ENCODE measurements at places on chromosomes 2 and 18. TPM values are rescaled to one million over a fixed set of nuclear protein-coding genes. Genes with fewer than 3 reads are reported as not detected.
A peak's percentile ranks its signal among the peaks of the same experiment; 100 is the strongest.

Gene CTAGE1
- not detected for total RNA-seq

DNA sequence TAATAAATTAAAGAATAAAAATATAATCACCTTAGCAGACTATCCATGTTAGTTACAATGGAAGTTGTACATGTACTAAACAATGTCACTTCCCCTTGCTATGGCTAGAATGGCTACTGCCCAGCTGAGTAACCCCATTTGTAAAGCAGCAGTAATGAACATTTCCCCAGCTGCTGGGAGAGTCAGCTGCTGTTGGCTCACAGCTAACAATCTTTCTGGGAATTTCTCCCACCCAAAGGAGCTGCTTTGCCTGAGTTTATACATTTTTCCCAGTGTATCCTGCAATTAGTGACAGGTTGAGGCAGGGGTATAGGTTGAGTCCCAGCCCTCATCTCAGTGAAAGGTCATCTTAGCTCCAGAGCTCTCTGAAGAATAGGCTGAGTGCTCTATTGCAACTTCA lies 665.6 kb upstream of the KLHL29 start:
- DNase-seq = no peak

DNA sequence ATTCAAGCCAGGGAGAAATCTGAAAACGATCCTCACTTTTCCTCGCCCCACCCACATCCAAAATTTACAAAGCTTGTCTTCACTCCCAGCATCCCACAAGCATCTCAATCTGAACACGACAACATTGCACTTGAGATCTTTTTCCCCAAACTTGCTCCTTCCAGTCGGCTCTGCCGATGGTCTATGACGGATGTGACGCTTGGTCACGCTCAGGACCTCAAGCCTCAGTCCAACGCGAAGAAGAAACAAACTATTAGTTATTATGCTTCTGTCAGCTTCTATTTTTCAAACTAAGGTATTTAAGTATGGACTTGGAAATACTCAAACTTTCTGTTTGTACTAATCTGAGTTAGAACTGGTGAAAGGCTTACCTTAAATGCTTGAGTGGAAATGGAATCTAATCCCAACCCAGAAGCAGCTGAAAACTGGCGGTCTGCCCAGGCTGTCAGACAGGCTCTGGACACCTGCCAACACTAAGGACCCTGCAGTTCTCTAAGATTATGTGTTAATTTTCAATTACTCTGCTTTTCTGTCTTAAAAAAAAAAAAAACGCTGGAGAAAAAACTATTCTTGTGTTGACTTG lies 132.1 kb upstream of the DNMT3A start:
- DNase-seq = peak; percentile 92

GRCh38 chr2:184481865-184482264 lies 116.5 kb upstream of the ZNF804A start:
- DNase-seq = no peak
